ENCODE measurements at places on chromosomes 13 and 19.

- DNase-seq = no peak
Observed at GRCh38 chr19:3617463-3617862, 9.1 kb downstream of the CACTIN start.

GRCh38 chr19:55173714-55174409, 6.2 kb downstream of the SYT5 start:
- DNase-seq = peak; percentile 78

DNA sequence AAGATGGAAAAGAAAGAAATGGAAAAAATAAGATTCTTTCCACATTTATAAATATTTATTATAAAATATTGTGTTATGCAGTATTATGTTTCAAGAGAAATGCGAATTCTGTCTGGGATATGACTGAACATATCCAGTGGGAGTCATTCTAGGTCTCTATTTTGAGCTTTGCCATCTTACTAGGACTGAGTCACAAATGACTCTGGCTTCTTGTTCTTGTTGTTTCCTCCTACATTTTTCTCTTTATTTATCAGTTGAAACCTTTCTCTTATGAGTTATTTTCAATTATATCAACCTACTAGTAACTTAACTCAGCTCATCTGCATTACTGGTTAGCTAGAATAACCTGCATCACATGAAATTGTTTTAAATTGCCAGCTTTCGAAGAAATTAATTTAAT, 1247.3 kb downstream of the SLITRK1 start:
- DNase-seq = no peak

DNA sequence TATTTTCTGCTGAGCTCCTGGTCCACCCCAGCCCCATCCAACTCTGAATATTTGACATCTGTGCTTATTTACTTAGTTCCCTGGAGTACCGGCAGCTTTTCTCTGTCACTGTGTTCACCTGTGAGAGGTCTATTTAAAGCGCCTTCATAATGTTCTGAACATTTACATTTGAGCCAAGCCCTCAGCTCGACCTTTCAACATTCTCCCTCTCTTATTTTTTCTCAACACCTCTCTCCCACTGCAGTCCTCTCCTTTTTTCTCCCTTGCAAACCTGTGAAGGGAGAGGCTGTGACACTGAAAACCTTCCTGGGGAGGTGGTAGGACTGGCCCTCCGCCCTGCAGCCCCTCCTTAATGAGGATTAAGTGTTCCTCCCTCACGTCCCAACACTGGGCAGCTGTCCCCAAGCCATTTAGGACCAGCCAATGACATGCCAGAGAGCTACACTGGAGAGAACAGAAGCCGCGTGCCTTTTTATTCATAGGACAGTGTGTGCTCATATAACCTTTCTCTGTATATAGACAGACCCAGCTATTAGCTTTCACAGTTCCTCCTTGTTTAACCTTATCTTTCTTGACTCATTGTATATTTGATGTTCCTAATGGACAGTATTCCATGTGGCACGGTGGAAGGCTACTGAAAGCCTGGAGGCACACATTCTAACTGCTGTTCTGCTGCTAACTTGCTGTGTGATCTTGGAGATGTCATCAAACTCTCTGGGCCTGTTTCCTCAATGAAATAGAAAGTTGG, 134.8 kb downstream of the NUFIP1 start:
- no peak for DNase-seq

All from fibroblast of skin of right biceps (primary cell).